ENCODE measurements at places on chromosomes 7 and 10.

- no peak for DNase-seq
Measured at GRCh38 chr10:13527864-13528122, 1.0 kb downstream of the BEND7 start.

- DNase-seq, result no peak
Measured at GRCh38 chr10:75019370-75019769, 92.1 kb upstream of the SAMD8 start.

- DNase-seq, result no peak
Measured at GRCh38 chr7:82339958-82340357, 103.6 kb downstream of the CACNA2D1 start.

GRCh38 chr10:5387169-5387568 is 17.5 kb downstream of the TUBAL3 start:
- DNase-seq, result no peak

- peak; percentile 0 for DNase-seq
Measured at GRCh38 chr10:93554760-93555432, 11.6 kb upstream of the FFAR4 start.

DNA sequence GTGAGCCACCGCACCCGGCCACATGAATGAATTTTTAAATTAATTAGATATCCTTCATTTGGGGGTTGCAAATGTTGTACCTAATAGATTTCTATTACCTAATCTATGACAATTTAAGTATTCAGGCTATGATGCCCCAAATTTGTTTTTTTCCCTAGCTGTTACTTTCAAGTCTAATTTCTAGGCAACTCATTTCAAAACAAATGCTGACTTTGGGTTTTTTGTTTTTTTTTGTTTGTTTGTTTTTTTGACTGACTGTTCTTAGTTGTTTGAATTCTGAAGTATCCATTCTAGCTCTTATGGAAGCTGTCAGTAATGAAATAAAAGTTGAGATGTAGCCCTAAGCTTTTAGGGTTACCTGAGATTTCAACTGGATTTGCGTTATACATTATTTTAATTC is 62.3 kb downstream of the CREM start:
- DNase-seq, result no peak

DNA sequence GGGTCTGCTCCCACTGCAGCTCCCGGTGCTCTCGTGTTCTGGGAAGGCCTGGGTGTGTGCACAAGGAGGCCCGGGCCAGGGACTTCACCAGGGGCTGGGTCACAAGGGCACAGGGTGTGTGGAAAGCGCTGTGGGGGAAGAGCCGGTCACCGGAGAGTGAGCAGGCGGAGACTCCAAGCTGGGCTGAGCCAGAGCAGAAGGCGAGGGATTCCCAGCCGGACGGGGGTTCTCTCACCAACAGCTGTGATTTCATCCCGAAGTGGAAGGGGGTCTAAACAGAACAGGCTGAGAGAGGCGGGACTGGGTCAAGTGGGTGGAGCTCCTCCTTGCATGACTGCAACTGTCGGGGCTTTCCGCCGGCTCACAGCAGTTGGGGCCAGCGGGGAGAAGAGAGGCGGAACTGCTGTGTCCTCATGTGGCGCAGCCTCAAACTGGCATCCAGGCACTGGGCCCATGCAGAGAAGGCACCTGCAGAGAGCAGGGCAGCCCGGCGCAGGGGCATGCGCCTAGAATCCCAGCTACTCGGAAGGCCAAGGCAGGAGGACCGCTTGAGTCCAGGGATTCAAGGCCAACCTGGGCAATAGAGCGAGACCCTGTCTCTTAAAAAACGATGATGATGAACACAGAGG is 7.6 kb upstream of the ORAI2 start:
- DNase-seq, result no peak

GRCh38 chr7:7962851-7963250 is 5.7 kb upstream of the GLCCI1 start:
- DNase-seq, result no peak

- DNase-seq, result no peak
Measured at GRCh38 chr7:43021431-43021830, 89.3 kb downstream of the MRPL32 start.

- no peak for DNase-seq
Measured at GRCh38 chr10:115950320-115950719, 322.7 kb downstream of the GFRA1 start.

DNA sequence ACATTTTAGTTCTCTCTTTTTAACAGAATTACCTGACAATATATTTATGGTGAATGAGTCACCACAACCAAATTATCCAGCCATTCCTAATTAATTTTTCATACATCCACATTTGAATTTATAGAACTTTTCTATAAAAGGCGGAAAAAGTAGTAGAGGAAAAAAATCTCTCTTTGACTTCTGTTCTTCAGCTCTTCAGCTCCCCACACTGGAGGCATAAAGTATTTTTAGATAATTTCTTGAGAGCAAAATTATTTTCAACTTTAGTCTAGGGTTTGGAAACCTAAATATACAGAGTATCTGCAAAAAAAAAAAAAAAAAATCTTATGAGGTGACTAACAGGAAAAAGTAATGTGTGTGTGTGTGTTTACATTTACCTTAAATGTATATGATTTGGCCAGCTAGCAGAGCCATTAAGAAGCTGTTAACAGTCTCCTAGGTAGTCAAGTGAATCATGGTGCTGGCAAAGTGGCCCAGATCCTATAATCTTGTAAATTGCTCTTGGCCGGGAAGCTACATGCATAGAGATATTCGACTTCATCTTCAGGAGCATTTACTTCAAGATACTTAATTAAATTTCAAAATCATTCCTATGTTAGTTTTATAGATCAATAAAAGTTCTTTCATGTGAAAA is 383.1 kb upstream of the STEAP1 start:
- no peak for DNase-seq

GRCh38 chr7:4883033-4883371 is 514 bp downstream of the RADIL start:
- DNase-seq, result no peak

- peak; percentile 83 for DNase-seq
Measured at GRCh38 chr10:14623931-14624330, 150.8 kb downstream of the FAM107B start.
